ENCODE measurements at places on chromosomes 3 and 15.

DNA sequence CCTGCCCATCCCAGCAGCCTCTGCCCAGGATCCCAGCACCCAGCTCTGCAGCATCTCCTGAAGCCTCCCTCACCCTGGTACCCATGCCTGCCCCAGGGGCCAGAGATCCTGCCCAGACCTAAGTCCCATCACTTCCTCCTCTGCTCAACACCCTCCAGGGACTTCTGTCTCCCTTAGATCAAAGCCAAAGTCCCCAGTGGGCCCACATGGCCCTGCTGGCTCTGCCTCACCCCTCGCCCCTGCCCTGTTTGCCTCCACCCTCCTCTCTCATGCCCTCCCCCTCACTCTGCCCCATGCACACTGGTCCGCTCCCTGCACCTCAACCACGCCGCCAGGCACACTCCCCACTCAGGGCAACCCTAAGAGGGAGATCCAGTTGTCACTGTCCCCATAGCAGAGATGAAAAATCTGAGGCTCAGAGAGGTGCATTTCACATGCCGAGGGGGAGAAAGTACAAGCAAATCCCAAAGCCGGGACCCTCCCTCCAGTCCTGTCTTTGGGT, 146.5 kb downstream of the NUP210 start:
- DNase-seq, result no peak

DNA sequence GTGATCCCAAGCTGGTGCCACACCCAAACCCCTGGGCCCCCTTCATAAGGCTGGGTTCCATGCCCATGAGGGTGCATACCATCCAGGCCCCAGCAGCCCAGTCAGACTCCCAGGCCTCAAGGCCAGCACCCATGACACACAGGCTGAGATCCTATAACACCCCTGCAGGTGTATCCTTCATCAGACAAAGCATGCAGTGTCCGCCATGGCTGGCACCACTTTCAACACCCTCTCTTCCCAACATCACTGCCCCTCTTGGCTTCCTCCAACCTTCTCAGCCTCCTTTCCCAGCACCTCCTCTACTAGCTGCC, 3.5 kb downstream of the CCDC51 start:
- DNase-seq, result no peak

DNA sequence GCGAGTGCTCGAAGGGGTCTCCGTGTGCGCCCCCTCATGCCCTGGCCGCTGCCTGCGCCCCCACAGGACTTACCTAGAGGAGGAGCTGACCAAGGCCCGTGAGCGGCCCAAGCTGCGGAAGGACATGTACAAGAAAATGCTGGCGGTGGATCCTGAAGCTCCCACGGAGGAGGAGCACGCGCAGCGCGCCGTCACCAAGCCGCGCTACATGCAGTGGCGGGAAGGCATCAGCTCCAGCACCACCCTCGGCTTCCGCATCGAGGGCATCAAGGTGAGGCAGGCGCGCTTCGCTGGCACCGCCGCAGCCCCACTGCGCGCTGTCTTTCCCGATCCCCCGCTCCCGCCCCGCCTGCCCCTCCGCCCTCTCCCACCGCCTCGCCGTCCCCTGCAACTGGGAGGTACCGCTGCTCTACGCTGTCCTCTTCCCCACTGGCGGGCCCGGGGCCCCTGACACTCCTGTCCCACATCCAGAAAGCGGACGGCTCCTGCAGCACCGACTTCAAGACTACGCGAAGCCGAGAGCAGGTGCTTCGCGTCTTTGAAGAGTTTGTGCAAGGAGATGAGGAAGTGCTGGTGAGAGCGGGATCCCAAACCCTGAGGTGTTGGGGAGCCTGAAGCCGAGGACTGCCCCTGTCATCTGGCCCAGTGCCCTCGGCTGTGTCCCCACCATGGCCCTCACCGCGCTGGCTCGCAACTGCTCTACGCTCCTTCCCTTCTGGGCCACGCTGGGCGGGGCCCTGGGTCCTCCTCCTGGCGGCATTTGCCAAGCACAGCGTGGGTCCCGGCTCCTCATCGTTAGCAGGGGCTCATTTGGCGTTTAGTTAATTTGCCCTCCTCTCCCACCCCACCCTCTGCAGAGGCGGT, 8.5 kb downstream of the ITPKA start:
- DNase-seq, result no peak

DNA sequence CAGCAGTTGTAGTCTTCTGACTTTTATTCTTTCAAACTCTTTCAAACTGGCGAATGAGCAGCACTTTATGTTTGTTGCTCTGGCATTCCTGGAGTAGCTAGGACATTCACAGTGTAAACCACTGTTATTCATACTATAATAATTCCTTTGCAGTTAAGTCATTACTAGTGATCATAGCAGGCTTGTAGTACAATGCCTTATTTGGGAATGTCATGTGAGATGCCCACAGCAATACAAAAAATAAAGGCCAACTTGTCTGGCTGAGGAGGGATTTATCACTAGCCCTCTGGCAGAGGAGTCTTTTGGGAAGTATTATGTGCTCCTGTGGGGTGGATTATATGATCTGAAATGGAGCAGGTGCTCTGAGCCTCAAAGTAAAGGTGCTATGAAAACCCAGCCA, 197.2 kb downstream of the VGLL3 start:
- no peak for DNase-seq

GRCh38 chr3:172877011-172877410, 126.5 kb downstream of the ECT2 start:
- DNase-seq, result no peak

Data from stimulated activated CD8-positive, alpha-beta memory T cell treated with anti-CD3 and anti-CD28 coated beads, Interleukin-7, amount 100 ng/mL, for 1 hour (primary cell).